ENCODE measurements at places on chromosomes 4 and X.

- no peak for DNase-seq
These were observed 76.2 kb downstream of the DOCK11 start for GRCh38 chrX:118571836-118572235.

DNA sequence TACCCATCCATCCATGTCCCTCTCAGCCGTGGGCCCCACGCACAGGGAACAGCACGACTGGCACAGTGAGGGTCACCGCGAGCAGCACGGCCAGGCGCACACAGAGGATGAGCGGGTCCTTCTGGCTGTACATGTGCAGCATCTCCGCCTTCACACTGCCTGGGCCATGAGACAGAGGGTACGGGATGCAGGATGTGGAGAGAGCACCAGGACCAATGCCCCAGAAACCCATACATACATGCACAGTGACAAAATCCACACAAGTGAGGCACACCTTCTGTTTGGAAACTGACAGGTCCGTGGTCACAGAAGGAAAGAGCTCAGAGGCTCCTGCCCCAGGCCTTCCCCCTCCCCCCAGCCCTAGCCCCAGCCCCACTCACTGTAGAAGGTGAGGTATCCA, 9.5 kb downstream of the SLC38A5 start:
- DNase-seq: no peak

GRCh38 chr4:5371415-5372190, 320.3 kb downstream of the STK32B start:
- DNase-seq: no peak

- no peak for DNase-seq
These were observed 5.3 kb downstream of the GPM6A start for GRCh38 chr4:175806727-175807126.

- no peak for DNase-seq
These were observed 6.8 kb downstream of the PTCHD1 start for GRCh38 chrX:23341452-23341851.

- no peak for DNase-seq
These were observed 146.3 kb downstream of the GRIA3 start for GRCh38 chrX:123330229-123330942.

DNA sequence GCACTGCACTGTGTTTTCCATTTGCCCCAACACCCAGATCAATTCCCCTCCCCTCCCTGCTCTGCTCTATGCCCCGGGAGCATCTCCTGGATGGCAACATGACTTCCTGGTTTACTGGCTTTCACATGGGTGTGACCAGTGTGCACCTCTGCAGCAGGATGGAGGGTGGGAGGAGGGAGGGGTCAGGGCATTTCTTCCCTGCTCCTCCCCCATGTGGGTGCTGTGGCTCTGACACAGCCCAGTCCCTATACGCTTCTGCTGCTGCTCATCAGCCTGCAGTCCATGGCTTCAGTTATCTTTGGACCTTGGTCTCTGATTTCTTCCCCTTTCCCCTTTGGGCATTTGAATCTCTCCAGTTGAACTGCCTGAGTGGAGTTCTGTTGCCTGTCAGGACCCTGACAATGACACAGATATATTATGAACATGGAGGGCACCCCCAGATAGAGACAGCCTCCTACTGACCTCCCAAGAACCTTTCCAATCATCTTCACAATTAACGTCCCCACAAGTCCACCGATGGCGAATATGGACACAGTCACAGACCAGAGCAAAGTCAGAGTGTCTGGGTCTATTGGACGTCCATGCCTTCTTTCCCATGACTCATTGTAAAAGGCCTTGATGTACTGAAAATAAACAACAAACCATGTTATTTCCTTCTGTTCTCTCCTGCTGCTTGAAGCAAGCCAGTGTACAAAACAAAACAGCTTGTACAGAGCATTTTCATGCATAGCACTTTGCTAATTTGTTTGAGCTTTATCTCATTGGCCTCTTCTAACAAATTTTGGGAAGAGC, 24.8 kb downstream of the SLC2A9 start:
- DNase-seq: no peak

DNA sequence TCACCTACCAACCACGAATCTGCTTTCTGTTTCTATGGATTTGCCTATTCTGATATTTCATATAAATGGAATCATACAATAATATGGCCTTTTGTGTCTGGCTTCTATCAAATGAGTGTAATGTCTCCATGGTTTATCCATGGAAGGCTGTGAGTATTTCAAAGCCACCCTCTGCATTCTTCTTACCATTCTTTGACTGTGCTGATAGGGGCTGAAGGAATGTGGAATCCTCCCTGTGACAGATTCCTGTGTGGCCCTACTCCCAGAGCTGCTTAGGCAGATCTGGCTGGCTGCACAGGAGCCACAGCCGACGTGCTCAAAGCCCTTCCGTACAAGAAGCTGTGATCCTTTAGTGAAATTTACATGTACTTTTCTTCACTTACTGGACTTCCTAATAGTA, 163.2 kb downstream of the HS6ST2 start:
- no peak for DNase-seq
